NAMALWA (cell line): ENCODE measurements at places on chromosomes 4 and X.

GRCh38 chr4:118331352-118331751 is 21.5 kb downstream of the PRSS12 start:
- no peak for DNase-seq

- peak; percentile 21 for DNase-seq
These were observed 74.8 kb downstream of the IL15 start for GRCh38 chr4:141711211-141711610.

- no peak for DNase-seq
These were observed 202.3 kb downstream of the NDST4 start for GRCh38 chr4:114911111-114911510.

DNA sequence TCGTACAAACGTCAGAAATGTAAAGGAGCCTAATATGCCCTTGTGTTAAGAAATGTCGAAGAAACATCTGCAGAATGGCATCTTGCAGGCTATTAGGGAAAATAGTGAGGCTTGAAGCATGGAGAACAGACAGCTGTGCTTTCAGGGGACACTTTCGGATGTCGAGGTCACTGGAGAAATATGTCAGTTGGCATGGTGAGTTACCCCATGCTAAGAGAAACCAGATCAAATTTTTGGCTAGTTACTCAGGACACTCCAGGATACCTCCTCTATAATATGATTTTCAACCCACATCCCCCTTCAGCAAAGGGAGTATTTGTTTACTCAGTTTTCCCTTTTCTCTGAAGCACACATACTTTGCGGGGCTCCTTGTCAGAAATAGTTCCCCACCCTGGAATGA is 171.4 kb downstream of the GPC3 start:
- no peak for DNase-seq

GRCh38 chrX:80747832-80748231 is 61.8 kb downstream of the BRWD3 start:
- no peak for DNase-seq

DNA sequence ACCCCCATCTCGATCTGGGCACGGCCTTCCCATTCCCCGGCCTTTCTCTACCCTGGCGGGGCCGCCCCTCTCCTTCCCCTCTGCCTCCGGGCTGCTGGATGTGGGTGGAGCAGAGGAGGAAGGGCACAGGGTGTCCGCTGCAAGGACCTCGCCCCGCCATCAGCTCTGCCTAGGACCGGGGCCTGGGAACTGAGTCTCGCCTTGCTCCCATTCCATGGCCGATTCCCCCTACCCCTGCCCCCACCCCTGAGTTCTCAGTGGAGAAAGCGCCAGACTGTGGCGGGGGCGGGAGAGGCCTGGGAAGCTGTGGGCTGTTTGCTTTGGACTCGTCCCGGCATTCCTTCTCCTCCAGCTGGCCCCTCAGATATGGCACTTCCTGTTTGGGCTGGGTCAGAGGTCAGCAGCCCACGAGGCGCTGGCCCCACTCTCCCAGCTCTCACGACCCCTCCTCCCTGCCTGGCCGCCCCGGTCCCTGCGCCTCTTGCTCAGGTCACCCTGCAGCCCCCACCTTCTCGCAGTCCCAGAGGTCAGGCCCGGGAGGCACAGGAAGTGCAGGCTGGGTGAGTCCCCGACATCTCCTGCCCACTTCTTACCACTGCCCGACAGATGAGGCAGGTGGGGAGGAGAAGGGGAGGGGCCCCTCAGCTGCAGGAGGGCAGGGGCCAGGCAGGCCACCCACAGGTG is 6.4 kb upstream of the BGN start:
- DNase-seq = no peak

DNA sequence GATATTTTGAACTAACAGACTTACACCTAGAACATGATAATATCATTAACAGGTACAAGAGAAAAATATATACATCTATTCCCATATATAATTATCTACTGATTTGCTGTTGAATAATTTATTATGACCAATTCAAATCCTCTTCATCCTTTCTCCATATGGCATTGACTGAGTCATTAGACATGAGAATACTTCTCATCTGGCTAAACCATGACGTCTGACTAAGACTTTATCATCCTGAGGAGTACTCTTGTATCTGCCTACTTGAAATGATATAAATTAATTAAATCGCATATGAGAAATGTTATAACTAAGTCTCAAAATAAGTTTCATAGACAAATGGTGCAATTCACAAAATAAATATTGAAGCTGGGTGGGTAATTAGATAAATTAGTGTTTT is 67.4 kb downstream of the EMCN start:
- DNase-seq = no peak

DNA sequence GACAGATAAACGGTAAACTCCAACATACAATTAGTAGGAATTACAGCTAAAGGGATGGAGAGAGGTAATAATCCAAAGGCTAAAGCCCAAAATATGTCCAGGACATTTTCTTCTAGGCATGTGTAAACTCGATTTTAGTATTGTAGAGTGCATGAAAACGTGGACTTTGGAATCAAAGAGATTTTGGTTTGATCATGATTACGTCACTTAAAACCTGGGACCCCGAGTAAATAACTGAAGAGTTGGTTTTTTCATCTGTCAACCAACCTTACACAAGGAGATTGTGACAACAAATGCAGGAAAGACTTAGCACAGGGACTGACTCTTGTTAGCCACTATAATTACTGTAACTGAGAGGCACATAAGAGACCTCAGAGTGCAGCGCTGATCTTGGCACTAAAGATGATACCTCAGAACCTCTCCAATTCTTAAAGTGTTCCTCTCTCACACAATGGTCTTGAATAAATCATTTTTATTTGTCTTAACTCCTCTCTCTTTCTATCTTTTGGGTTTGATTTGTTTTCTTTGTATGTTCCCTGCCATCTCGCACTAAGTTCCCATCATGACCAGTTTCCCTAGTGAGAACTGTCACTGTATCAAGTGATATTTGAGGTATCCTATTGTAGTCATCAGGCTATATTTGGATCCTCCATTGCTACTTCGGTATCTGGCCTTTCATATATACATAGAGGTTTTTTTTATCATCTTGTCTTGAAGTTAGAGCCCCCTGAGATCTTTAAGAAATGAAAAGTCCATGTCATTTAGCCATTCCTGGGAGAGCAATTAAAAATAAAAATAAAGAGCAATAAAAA is 32.2 kb upstream of the MSL3 start:
- no peak for DNase-seq

GRCh38 chr4:148239494-148239985 is 202.7 kb downstream of the NR3C2 start:
- peak; percentile 11 for DNase-seq

DNA sequence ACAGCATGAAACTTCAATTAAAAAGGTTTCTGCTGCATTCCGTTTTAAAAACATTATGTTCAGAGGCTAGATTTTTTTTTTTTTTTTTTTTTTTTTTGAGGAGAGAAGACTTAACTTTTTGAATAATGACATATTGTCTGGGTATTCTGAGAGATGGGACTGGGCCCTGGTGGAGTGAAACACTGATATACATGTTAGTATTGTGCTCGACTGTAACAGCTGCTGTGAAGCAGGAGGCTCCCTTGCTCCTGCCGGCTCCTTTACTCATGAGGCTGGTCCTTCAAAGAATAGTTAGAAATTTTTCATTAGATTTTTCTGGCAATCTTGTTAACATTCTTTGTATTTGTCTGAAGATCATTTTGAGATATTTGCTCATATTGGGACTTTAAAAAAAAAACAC is 73.3 kb downstream of the TMEM131L start:
- DNase-seq = no peak

DNA sequence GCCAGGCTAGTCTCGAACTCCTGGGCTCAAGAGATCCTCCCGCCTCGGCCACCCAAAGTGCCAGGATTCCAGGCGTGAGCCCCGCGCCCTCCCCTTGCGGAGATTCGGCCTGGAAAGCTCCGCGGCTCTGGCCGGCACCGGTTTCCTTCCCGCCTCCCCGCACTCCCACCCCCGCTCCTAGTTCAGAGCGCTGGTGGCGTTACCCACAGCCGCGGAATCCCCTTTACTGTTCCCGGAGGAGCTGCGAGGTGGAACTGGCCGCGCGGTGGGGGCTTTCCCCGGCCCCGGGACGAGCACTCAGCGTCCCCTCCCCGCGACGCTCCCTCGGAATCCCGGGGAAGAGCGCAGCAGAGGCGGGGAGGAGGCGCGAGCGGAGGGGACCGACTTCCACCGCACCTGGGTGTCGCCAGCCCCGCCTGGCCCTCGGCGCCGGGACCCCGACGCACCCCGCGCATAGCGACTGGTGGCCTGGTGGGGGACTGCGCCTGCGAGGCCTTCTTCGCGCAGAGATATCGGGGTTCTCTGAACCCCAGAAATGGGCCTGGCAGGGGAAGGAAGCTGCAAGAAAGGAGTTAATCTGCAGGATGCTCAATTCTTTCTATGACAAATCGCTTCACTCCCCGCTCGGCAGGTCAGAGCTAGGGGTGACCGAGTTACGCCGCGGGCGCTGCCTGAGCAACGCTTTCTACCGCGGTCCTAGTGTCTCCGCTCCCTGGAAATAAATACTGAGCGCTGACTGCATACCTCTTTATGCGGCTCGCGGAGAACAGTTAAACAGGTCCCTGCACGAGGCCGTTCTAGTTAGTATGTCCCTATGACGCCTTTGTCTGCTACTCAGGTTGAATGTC is 14.6 kb upstream of the SLC25A4 start:
- no peak for DNase-seq

- no peak for DNase-seq
These were observed 330.3 kb downstream of the CBLL2 start for GRCh38 chrX:22603060-22603459.

- DNase-seq = no peak
These were observed 115.5 kb upstream of the FAM9A start for GRCh38 chrX:8916697-8917096.

DNA sequence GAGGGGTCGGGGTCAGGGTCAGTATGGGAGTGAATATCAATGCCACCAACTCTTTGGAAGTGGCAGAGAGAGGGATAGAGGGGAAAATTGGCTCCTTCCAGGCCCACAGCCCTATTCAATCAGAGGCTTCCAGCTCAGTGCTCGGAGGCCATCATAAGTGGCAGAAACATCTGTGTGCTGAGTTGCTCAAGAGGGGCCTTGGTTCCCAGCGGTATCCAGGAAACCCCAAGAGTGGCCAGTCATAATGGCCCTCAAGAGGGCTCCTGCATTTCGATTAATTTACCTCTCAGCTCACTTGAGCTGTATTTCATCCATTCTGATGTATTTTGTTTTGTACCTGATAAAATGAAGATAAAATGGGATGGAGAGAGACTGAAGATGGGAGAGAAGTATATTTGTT is 154.3 kb upstream of the EOLA2 start:
- no peak for DNase-seq

GRCh38 chrX:95382799-95383198 is 1301.8 kb upstream of the DIAPH2 start:
- no peak for DNase-seq

GRCh38 chrX:153557618-153558355 is 40.3 kb downstream of the ATP2B3 start:
- peak; percentile 12 for DNase-seq

- peak; percentile 43 for DNase-seq
These were observed 631.5 kb downstream of the RAB28 start for GRCh38 chr4:12852338-12853307.

DNA sequence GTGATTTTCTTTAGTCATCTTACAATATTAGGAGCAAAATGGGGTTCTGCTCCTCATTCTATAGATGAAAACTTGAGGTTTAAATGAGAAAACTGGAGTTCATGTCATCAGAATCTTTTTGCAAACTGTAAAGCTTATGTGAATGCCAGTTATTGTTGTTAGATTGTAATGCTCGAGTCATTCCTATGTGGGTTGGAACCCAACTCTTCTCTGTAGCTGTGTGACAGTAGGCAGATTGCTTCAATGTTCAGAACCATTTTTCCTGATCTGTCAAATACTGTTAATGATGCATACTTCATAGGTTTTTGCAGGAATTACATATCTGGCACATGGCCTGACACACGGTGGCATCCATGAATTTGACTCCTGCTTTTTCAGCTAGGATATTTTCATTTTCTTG is 178.9 kb downstream of the RAPGEF2 start:
- DNase-seq = no peak

DNA sequence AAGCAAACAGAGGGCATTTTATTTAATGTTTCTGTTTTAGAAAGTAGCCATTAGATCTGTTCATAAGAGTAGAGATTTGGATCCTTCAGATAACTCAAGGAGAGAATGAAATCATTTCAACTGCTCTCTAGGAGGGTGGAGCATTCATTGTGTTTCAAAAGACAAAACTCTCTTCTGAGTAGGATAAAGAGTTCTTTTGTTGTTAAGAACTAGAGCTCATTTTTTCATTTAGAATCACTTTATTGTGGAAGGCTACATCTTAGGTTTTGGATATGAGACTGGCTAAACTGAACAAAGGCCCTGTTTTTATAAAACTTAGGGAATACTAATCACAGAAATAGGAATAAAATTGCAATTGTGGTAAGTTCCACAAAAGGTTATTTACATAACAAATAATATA is 193.9 kb upstream of the PCDH10 start:
- DNase-seq = no peak

DNA sequence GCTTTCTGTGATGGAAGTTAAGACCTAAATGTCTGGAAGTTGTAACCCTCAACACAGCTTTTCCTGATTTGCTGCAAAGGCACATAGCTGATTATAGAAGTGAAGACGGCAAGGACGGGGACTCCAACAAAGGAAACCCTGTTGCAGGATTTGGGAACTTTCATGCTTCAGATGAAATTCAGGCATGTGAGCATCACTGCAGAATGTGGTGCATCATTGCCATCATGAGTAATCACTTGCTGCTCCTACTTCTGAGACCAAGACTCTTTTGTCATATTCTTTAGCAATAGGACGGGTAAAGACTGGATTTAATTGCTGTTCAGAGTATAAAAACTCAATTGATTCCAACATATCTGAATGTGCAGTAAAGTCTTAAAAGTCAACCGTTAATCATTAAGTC is 35.8 kb downstream of the YIPF6 start:
- DNase-seq = no peak

DNA sequence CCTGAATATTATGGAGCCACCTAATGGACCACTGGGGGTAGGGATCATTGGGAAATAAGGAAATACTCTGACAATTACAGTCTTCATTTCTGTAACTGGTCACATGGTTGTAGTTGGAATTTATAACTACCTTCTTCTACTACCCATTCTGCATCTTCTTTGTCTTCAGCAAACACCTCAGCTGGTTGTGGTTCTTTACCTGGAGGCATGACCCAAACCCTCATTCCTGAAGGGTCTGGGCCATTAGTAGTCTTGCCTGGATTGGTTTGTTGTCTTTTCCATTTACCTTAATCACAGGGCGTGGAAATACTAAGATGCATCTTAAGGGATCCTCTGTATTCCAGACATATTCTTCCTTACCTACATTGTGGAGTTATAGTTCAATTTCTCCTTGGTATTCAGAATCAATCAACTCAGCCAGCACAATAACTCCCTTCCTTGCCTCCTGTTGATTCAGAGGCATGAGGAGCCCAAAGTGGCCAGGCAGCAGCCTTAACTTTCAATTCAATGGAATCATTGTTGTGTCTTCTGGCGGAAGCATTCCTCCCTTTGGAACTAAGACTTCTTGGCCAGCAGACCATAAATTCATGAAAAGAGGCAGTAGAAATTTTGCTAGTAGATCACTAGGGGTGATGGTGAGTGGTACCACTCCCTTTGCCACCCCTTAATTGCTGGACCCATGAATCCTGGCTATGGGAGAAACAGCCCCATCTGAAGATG is 75.7 kb upstream of the RAP2C start:
- DNase-seq = no peak
